ENCODE measurements at places on chromosomes 12 and 14.

- no peak for DNase-seq
Observed at GRCh38 chr14:49851813-49852212, 775 bp downstream of the NEMF start.

DNA sequence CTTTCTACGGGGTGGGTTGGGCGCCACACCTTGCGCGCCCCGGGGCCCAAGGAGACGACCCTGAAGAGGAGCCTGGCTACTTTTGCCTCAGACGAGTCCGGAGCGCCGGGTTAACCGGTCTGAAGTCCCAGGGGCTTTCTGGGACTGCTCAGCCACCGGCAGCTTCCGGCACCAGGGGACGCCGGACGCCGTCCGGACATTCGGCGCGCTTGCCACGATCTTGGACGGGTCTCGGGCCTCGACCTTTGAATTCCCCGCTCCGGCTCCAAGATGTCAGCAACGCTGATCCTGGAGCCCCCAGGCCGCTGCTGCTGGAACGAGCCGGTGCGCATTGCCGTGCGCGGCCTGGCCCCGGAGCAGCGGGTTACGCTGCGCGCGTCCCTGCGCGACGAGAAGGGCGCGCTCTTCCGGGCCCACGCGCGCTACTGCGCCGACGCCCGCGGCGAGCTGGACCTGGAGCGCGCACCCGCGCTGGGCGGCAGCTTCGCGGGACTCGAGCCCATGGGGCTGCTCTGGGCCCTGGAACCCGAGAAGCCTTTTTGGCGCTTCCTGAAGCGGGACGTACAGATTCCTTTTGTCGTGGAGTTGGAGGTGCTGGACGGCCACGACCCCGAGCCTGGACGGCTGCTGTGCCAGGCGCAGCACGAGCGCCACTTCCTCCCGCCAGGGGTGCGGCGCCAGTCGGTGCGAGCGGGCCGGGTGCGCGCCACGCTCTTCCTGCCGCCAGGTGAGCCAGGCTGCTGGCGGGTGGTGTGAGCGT lies at the start of gene ACOT4:
Gene ACOT4 (plus strand): TSS at position 184 of the 760 bp plus-strand sequence. CDS start 87 bp downstream, at position 271.
- DNase-seq, result no peak

- DNase-seq, result no peak
Observed at GRCh38 chr12:269191-269590, 6.6 kb upstream of the SLC6A13 start.

GRCh38 chr14:54672688-54673087 lies 105.8 kb downstream of the SAMD4A start:
- no peak for DNase-seq

GRCh38 chr12:108511633-108512540 lies 3.2 kb upstream of the FICD start:
- no peak for DNase-seq

GRCh38 chr14:32085845-32086383 lies 8.8 kb downstream of the ARHGAP5 start:
- no peak for DNase-seq

- no peak for DNase-seq
Observed at GRCh38 chr14:70245026-70245425, 56.3 kb upstream of the SLC8A3 start.

GRCh38 chr12:90854136-90854689 lies 100.8 kb downstream of the CCER1 start:
- peak; percentile 10 for DNase-seq

GRCh38 chr12:68832504-68832867 lies 24.5 kb downstream of the MDM2 start:
- no peak for DNase-seq

DNA sequence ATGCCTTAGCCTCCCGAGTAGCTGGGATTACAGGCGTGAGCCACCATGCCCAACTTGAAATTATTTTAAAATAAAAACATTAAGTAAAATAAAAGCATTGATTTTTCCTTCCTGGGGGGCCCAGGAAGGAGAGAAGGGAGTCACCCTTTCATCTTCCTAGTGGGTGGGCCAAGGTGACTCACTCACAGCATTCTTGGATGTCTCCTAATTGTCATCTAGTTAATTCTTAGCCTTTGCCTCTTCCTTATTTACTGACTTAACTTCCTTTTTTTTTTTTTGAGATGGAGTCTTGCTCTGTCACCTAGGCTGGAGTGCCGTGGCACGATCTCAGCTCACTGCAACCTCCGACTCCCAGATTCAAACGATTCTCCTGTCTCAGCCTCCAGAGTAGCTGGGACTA lies 29.2 kb downstream of the TMEM120B start:
- no peak for DNase-seq

GRCh38 chr14:88348546-88348945 lies 25.5 kb upstream of the KCNK10 start:
- DNase-seq, result no peak

GRCh38 chr14:61347826-61348443 lies 26.6 kb downstream of the PRKCH start:
- DNase-seq, result no peak

GRCh38 chr12:24840046-24840800 lies 108.7 kb downstream of the BCAT1 start:
- DNase-seq, result no peak

GRCh38 chr14:90308561-90308960 lies 23.2 kb downstream of the NRDE2 start:
- no peak for DNase-seq

DNA sequence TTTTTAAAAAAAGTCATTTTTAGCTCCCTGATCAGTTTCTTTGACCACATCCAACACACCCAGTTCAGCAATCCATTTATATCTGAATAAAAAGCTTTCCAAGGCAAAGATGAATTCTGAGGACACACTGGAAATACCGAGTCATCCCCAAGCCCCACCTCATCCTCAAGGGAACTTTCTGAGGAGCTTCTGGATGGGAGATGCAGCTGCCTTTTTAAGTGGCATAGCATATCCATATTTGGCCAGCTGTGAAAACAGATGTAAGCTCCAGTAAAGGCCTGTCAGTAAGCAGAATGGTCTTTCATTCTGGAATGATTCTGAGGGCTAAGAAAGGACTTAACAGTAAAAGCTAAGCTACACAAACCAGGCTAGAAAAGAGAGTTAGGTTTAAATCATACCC lies 18.4 kb downstream of the ZFYVE1 start:
- DNase-seq, result peak; percentile 23

GRCh38 chr12:129394177-129394825 lies 509.5 kb downstream of the TMEM132D start:
- no peak for DNase-seq

GRCh38 chr12:20494851-20495250 lies 126.5 kb downstream of the PDE3A start:
- DNase-seq, result no peak

GRCh38 chr14:101557811-101558738 lies 3.2 kb upstream of the DIO3 start:
- DNase-seq, result no peak

DNA sequence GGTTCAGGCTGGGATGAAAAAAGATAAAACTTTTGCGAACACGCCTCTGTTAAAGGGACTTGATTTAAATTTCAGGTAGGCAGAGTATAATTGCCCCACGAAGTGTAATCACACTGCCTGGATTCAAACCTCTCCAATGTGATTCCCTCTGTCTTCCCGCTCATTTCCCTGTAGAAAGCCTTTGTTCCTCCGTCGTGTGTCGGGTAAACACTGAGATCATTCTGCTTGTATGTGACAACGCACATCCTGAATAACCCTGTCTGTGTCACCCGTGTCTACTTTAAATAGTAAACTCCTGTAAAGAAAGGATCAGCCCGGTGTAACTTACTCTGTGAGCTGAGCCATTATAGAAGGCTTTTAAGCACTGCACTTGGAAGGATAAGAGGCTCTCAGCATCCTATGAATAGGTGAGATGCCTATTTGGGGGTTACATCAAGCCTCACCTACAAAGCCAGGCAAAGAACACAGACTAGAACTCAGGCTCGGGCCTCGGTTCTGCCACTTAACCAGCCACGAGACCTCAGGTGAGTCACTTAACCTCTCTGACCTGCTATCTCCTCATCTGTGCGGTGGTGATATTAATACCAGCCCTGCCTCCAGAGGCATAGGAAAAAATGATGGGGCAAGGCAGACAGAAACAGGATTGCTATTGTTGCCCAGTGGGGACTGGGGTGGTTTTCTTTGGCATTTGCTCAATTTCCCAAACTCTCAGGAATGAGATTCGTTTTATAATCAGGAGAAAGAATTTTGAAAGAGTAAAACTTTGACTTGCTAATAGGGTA lies 74.2 kb downstream of the RBM19 start:
- DNase-seq, result no peak

DNA sequence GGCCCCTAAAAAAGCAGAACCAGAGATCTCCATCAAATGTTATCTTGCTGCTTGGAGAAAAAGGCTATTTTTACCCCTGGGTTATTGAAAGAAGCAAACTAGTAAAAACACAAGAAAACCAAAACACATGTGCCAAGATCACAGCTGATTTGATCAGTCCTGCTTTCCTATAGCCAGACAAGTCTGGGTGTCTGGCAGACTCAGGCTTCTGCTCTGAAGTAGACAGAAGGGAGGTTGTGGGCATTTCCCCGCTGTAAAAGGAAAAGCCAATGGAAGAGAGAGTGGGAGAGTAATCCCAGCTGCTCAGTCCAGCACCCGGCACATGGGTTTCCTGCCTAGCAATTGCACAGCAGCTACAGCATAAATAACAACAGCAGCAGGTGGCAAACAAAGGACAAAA lies 177.9 kb downstream of the PHLDA1 start:
- DNase-seq, result no peak

- no peak for DNase-seq
Observed at GRCh38 chr12:124862768-124863415, 772 bp downstream of the SCARB1 start.

DNA sequence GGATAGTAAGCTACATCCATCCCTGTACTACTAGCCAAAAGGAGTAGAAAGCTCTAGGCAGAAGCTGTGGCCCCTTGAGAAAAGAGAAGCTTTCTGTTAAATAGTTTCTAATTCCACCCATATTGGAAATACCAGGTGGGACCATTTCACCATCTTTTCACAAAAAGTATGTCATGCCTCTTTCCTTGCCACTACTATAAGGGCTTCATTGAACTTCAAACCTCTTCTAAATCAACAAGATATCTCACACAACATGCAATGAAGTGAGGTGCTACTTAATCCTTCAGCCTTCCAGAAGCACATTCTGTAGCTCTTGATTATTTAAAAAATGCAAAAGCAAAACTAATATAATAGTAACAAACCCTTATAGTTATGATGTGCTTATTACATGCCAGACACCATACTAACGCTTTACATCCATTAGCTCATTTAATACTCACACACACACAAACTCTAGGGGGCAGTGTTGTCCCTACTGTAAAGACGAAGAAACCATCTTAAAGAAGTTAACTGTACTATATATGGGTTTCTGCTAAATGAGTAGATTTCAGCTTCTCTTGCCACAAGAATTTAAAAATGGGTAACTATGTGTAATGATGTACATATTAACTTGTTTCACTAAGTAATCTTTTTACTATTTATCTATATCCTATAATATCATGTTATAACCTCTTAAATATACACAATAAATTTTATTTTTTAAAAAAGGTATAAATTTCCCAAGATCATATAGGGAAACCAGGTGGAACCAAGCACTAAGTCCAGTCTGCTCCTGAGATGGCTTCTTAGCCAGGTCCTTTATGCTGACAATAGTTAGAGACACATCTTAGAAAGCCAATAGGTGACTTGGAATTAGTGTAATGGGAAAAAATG lies 124.4 kb downstream of the RPS29 start:
- DNase-seq, result peak; percentile 10

DNA sequence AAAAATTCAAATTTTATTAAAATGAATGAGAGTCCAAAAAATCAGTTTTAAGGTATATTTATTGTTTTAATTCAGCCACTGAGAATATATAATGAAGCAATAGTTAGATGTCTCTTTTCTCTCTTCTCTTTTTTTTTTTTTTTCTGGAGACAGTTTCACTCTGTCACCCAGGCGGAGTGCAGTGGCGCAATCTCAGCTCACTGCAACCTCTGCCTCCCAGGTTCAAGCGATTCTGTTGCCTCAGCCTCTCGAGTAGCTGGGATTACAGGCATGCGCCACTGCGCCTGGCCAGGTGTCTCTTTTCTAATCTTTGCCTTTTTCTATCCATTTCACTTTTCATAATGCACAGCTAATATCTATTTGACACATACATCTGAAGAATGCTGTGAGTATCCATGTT lies 307.1 kb upstream of the RGS6 start:
- no peak for DNase-seq

GRCh38 chr12:53480491-53481442 lies 18.5 kb downstream of the MAP3K12 start:
- DNase-seq, result no peak

GRCh38 chr12:100554608-100555077 lies 18.8 kb upstream of the GAS2L3 start:
- DNase-seq, result peak; percentile 53

GRCh38 chr14:103765526-103765925 lies 49.9 kb downstream of the ZFYVE21 start:
- DNase-seq, result no peak

DNA sequence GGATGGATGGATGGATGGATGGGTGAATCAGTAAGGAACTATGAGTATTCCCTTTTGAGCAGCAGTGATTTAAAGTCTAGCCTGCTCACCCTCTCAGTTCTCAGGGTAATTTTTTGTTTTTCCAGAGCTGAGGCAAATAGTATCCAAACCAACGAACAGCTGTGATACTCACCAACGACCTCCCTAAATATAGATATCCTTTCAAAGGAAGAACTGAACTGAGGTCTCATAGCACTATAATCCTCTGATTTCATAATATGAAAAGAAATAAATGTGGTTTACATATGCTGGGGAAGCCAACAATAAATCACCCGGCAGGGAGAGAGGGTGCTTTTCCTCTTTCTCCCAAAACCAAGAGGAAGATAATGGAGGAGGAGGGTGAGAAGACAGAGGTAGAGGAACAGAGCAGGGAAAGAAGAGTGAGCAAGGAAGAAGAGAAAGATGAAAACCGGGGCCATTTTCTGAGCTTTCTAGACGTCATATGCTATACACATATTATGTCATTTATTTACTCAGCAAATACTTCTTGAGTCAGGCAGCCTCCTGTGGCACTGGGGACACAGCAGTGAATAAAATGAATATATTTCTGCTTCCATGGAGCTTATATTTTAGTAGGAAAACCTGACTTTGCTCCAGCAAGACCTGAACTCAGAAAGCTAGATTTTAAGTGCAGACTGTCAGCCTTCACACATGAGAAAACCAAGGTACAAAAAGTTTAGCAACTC lies 710.7 kb upstream of the TBX3 start:
- no peak for DNase-seq

DNA sequence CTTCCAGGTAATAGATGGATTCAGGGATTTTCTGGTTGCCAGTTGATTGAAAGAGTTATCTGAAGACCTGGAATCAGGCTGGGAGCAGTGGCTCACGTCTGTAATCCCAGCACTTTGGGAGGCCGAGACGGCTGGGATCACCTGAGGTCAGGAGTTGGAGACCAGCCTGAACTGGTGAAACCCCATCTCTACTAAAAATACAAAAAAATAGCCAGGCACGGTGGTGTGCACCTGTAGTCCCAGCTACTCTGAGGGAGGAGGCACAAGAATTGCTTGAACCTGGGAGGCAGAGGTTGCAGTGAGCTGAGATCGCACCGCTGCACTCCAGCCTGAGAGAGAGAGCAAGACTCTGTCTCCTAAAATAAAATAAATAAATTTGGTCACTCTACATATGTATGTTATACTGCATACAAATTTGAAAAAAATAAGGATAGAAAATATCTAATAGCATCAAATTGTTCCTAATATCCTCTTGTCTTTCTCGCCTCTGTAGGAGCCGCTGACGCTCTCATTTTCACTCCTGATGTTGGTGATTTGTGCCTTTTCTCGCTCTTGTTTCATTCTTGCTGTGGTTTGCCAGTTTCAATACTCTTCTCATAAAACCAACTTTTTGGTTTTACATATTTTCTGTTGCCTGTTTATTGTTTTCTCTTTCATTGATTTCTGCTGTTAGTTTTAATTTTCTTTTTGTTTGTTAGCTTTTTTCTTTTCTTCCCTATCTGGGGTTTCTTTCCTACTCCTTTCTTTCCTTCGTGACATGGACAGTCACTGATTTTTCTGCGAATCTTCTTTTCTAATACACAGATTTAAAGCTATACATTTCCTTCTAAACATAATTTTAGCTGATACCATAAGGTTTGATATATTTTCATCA lies 23.8 kb upstream of the PLD4 start:
- DNase-seq, result no peak
